ENCODE measurements at places on chromosomes 11 and 22.

- DNase-seq: no peak
These were observed 64.4 kb downstream of the GRAMD1B start for GRCh38 chr11:123494195-123495050.

DNA sequence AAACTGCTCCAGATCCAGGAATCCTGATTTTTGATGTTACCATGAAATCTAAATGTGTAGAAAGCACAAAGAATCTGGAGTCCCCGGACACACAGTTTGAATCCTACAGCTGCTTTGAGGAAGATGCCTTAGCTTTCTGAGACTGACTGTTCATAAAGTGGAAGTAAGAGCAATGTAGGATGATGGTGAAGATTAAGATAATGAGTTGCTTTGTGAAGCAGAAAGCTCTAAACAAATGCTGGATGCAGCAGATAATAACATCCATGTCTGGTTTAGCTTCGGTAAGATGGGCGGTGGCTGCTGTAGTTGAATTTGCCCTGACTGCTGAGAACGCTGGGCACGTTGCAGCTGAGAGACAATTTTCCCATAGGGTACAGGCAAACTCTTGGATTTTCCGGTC lies 20.1 kb downstream of the OVOL1 start:
- DNase-seq: no peak

DNA sequence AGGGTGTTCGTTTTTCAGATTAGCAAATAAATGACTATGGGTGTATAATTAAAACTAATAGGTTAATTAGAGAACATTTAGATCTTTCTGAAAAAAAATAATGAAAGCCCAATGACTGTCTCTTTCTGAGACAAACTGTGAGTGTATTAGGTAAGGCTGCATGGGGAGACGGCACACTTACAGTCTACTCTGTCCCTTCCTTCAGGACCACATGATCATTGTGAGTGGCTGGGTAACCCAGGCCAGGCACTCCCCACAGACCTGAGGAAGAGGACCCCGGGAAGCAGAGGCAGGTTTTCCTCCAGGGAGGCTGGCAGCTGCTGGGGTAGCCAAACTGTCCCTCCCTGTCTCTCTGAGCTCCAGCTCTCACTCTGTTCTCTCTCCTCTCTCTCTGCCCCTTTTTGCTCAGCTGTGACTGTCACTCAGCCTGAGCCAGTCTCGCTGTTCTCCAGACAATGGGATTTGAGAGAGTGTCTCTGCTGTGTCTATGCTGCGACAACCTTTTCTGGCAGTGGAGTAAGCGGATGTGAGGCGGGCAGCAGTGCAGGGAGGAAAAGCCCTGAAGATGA lies 83.1 kb upstream of the NCAM1 start:
- no peak for DNase-seq

GRCh38 chr11:94151903-94152677 lies 23.4 kb downstream of the PANX1 start:
- DNase-seq: no peak

DNA sequence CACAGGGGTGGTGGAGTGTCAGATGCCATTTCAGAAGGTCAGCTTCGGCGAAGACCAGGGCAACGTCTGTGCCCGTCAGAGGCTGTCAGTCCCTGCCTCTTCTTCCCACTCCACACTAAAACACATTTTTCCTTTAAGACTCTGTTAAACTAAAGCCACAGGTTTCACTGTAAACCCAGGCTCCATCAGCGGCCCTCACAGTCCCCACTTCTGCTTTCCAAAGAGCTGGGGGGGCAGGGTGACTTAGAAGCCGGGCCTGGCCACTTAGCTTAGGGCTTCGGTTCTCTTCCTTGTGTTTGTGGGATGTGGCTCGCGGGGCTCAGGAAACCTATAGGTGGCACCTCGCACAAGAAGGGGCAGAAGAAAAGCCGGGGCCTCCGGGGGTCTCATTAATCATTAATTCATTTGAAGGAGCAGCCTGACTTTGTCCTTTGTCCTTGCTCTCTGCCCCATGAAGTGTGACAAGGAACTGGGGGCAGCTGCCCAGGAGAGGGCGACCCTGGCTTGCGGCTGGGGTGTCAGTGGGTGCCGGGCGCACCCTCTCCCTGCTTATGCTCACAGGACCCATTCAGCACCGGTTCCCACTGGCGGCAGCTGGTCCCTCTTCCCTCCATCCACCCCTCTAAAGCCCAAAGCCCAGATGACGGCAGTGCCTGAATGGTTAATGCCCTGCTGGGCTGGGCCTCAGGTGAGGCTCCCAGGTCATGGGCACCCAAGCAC lies 4.1 kb downstream of the SLC25A45 start:
- no peak for DNase-seq

DNA sequence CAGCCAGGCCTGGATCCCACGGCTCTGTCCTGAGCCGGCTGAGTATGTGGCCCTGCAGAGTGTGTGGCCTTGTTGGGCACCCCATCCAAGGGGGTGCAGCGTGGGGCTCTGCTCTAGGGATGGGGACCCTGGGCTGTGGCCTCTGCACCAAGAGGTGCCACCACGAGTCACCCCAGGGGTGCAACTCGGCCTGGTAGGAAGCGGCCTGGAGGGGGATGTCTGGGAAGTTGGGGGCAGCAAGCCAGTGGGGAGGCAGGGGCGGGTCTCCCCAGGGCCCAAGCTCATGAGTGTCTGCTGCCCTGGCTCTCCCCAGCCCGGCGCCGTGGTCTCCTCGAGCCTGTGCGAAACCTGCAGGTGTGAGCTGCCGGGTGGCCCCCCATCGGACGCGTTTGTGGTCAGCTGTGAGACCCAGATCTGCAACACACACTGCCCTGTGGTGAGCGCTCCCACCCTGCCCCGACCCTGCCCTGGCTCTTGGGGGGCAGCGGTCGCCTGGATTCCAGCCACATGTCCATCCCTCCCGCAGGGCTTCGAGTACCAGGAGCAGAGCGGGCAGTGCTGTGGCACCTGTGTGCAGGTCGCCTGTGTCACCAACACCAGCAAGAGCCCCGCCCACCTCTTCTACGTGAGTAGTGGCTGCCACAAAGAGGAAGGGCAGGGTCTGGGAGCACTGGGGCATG lies 24.2 kb upstream of the MUC5B start:
- DNase-seq: no peak

GRCh38 chr11:134736251-134736947 lies 324.4 kb upstream of the B3GAT1 start:
- DNase-seq: no peak

DNA sequence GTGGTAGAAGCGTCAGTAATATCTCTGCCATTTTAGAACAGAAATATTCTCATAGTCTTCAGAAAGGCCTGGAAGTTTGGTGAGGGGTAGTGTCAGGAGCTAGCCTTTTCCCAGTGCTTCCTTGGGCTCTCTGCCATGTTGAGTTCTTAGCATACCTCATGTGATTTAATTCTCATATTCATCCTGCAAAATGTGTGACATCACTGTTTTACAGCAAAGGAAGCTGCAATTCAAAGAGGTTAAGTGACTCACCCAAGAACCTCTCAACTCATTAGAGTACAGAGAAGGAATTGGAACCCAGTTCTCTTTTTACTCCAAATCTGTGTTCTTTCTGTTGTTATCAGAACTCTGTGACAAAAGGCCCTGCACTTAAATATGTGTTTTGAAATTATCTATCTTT lies 72.1 kb downstream of the RNF169 start:
- DNase-seq: no peak

DNA sequence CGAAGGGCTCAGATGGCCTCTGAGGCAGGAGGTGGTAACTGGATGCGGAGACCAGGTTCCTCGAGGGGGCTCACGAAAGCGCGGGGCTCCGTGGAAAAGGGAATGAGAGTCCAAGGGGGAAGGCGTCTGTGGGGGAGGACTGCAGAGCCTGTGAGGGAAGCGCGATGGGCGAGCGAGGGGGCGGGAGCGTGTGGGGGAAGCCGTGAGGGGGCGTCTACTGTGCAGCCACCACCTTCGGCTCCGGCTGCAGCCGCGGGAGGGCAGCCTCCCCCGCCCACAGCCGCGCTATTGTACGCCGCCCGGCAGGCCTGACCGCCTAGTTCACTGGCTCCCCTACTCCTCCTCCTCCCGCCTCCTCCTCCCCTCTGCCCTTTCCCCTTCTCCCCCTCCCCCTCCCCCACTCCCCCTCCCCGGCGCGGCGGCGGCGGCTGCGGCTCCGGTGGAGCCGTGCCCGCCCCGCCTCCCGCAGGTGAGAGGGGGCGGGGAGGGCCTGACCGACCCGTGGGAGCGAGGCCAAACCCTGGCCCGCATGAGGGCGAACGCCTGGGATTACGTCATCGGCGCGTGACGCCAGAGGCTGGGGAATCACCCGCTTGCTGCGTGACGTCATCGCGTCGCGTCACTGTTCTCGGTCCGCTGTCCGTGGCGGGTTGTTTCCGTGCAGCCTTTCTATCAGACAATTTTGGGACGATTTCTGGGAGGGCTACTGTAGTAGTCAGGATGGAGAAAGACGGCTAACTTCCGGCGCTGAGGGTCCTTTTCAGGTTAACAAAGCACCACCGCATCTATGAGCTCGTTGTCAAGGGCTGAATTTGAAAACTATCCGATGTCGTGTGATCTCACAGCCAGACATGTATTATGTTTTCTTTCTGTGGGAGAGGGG lies at the start of gene PAK1:
Gene PAK1 (minus strand): TSS at position 294 of the 883 bp plus-strand sequence. CDS start 81,574 bp downstream, outside the sequence.
- DNase-seq: peak; percentile 95

DNA sequence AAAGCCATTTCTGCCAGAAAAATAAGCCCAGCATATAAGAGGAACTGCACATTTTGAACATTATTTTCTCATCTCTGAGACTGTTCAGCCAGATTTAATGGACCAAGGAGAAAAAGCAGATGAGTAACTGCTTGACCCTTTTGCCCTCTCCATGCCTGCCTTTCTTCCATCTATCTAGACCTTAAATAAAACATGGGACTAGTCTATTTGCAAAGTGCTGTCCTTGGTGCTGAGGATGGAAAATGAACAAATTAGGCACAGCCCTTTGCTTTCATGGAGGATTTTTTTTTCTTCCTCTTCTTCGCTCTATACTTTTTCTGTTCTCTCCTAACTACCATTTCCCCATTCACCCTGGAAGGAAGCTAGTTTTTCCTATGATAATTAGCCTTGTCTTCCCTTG lies 361.3 kb downstream of the GRM5 start:
- no peak for DNase-seq

- DNase-seq: no peak
These were observed 25.7 kb upstream of the SCGB1A1 start for GRCh38 chr11:62393061-62393611.

DNA sequence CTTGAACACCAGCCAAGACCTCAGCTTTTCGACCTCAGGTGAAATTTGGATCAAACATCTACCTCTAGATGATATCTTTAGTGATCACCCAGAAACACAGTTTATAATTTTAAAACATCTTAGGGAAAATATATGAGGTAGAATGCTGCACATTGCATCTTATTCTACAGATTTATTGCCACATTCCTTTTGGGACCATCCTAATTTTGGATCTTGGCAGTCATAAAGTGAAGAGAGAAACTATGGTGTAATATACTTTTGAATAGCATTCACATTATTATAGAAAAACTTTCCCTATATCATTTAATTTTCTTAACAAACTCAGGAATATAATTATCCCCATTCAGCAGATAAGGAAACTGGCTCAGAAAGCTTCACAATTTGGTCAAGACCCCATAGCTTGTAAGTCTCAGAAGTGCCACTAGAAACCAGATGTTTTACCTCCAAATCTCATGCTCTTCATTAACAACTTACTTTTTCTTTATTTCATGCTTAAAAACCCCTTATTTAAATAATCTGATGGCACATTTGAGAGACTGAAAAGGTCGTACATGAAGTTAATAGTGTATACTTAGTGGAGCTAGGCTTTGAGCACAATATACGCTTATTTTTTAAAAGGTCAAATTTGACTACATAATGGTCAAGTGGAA lies 199.2 kb upstream of the CTSC start:
- no peak for DNase-seq

DNA sequence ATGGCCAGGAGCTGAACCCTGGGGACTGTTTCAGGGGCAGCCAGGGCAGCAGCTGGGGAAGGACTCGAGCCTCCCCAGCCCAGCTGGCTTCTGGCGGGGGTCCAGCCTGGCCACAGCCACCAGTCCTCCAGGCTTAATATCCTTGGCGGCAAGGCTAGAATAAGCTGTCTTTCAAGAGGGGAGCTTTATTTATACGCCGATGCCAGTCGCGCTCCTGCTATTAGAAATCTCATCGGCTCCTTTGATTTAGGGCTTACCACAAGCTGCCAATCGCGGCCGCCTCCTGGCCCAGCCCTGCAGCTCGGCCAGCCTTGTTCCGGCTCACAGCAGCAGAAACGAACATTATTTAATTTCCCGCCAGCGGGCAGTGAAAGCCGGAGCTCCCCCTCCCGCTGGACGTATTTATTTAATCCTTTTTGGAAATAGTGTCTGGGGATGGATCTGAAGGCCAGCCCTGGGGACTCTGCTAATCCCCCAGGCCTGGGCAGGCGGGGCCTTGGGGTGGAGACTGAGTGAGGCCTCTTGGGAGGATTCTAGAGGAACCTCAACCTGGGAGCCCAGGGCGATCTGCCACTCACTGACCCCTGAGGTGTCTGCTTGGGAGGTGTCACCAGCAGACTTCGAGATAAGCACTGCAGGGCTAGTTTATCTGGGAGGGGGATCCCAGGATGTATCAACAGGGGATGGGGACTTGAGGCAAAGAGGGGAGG lies 363.1 kb downstream of the MN1 start:
- no peak for DNase-seq

GRCh38 chr11:62705413-62705812 lies 1.8 kb downstream of the BSCL2 start:
- no peak for DNase-seq

GRCh38 chr11:47837292-47837691 lies 10.9 kb downstream of the NUP160 start:
- no peak for DNase-seq

GRCh38 chr22:24023204-24023789 lies 12.2 kb downstream of the CABIN1 start:
- DNase-seq: no peak

- no peak for DNase-seq
These were observed 290.0 kb upstream of the CHORDC1 start for GRCh38 chr11:90512846-90513245.

- no peak for DNase-seq
These were observed 8.5 kb upstream of the PLET1 start for GRCh38 chr11:112269139-112269538.
